ENCODE measurements at places on chromosomes 1 and 21.

- DNase-seq = no peak
Observed at GRCh38 chr1:77532641-77533040, 149.8 kb downstream of the ZZZ3 start.

DNA sequence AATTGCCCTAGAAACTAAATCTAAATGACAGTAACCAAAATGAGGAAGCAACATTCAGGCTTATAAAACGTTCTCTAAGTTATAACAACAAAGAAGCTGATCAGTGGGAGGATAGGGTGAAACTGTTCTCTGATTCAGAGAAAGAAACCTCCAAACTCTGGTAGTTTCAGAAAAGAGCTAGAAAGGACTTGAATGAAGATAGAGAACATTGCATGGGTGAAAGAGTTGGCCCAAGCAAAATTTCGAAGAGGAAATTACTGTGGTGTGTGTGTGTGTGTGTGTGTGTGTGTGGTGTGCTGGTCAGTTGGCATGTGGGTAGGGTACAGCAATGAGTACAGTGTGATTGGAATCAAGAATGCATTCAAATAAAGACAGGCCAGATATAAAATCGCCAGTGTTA lies 16.5 kb upstream of the SPAG17 start:
- no peak for DNase-seq

- no peak for DNase-seq
Observed at GRCh38 chr1:205672395-205672889, 7.9 kb downstream of the SLC45A3 start.

DNA sequence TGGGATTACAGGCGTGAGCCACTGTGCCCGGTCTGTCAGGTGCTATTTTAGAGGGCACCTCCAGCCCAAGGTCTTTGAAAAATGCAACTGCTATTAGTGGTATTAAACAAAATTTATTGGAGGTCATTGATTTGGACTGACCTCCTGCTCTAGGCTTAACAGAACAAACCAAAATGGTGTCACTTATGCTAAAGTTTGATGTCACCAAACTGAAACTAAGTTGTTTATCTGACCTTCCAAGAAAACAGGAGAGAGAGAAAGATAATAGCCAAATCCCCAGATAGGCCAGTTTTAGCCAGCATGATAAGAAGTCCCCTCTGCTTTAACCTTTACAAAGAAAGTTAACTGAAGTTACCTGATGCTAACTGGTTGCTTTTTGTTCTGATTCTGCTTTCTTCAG lies 8.1 kb upstream of the INAVA start:
- DNase-seq = no peak

GRCh38 chr1:172781513-172782140 lies 122.7 kb downstream of the FASLG start:
- peak; percentile 15 for DNase-seq

DNA sequence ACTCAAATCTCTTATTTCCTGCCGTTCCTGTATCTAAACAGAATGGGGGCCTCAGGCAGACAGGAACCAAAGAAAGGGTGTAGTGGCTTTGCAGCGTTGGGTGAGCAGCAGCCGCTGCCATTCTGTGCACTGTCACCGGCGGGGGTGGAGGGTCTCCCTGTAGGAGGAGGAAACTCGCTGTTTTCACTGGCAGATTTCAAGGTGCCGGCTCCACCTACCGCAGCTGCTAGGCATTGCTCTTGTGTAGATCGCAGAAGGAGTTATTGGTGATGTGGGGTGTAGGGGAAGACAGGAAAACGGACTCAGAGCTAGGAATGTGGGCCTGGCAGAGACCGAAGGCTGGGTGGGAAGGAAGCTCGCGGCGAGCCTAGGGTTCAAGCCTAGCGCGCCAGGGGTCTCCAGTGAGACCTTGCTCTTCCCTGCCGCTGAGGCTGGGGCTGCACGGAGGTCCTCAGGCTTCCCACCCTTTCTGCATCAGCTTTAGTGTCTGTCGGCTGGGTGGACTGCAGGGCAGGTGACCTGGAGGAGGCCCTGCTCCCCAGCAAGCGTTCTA lies 20.8 kb downstream of the ATP5PO start:
- peak; percentile 45 for DNase-seq

- DNase-seq = peak; percentile 73
Observed at GRCh38 chr1:11730429-11730891, 5.5 kb upstream of the AGTRAP start.

GRCh38 chr1:204563307-204563706 lies 47.1 kb downstream of the MDM4 start:
- DNase-seq = no peak

DNA sequence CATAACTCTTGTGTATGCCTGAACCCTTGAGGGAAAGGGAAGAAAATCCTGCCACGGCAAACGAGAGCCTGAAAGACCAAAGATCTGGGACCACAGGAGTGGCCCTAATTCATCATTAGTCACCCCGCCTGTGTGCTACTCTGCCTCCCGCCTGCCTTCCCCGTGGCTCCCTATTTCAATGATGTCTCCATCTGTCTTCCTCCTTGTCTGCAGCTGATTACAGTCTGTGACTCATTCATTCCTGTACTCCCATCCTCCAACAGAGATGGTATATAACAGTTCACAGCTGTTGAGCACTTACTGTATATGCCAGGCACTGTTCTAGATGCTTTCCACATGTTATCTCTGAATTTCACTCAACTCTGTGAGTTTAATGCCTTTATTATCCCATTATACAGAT lies 96.6 kb downstream of the SEC16B start:
- DNase-seq = no peak

DNA sequence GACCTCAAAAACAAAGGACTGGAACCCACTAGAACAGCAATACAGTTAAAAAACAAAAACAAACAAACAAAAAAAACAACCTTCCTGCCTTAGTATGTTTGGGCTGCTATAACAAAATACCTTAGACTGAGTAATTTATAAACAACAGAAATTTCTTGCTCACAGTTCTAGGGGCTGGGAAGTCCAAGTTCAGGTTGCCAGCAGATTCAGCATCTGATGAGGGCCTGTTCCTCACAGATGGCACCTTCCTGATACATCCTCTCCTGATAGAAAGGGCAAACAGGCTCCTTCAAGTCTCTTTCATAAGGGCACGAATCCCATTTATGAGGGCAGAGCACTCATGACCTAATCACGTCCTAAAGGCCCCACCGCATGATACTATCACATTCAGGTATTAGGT lies 55.9 kb downstream of the TIAM1 start:
- no peak for DNase-seq

DNA sequence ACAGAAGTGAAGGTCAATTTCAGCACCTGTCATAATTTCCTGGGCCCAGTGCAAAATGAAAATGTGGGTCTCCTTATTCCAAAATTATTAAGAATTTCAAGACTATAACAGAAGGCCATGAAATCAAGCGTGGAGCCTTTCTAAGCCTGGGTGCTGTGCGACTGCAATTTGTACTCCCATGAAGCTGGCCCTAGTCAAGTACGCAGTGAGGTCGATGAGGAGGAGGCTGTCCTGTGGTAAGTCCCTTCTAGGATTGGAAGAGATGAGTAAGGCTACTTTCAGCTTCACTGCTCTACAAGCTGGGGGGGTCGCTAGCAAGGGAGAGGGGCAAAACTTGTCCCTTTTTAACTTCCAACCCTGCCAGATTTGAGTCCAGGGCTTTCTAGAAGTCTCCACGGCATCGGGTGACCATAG lies 410 bp upstream of the NUDC start:
- DNase-seq = no peak

DNA sequence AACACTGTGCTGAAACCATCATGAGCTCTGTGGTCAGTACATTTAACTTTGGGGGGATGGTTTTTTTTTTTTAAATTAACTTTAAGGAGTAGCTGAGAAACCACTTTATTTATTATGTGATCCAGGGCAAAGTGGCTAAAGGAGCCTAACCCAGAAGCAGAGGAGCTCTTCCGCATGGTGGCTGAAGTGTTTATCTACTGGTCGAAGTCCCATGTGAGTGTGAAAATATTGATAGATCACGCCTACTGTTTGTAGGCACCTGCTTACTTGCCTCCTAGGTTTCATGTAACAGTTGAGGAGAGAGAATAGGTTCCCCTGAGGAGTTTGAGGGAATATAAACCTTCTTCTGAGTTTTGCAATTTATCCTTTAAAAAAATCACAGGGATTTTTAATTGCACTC lies 181.4 kb downstream of the ZP4 start:
- DNase-seq = no peak

- DNase-seq = no peak
Observed at GRCh38 chr1:156505679-156506298, 5.2 kb upstream of the MEF2D start.

GRCh38 chr1:9425859-9426258 lies 113.4 kb upstream of the SLC25A33 start:
- DNase-seq = peak; percentile 51

DNA sequence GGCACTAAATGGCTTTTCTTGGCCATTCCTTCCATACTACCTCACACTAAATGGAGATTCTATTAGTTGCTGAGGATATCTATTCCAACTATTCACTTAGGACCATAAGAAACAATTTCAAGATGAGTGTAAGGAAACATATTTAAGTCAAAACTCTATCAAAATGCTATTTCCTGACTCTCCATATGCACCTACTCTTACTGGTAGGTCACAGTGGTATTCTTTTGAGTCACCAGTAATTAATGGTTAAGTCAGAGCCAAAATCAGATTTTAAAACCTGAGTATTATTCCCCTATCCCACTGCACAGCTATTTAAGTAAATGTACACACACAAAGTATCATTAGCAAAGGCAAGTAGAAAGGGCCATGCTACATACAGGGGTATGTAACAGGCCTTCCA lies 50.3 kb downstream of the ARID4B start:
- DNase-seq = no peak

DNA sequence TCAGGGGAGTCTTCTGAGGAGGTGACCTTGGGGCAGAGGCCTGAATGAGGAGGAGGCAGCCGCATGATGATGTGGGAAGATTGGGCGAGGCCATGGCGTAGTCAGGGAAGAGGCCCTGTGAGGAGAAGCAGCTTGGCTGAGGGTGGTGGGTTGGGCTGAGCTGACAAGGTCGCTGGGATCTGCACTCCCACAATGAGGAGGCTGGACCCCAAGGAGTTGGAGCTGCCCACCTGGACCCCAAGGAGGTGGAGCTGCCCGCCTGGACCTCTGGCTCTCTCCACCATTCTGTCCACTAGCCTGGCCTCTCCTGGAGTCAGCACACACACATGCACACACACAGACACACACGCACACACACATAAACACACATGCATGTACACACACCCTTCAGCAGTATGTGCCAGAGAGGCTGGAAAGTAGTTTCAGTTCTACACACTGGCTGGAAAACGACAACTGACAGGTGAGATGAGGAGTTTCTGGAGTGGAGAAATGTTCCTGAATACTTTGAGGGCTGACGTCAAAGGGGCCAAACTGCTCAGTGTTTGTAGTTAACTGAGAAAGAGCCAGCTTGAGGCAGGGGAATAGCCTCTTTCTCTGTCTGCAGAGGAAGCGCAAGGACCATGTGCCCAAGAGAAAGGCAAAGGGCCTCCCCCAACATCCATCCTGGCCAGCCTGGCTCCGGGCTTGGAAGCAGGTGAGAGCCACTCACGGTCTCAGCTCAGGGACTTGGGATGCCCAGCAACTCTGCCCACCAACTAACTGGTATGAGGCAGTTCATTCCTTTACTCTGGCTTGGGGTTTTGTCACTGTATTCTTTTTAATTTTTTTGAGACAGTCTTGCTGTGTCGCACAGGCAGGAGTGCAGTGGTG lies 7.1 kb downstream of the SMPDL3B start:
- no peak for DNase-seq

GRCh38 chr1:39539252-39539790 lies 37.3 kb downstream of the PABPC4 start:
- peak; percentile 74 for DNase-seq

DNA sequence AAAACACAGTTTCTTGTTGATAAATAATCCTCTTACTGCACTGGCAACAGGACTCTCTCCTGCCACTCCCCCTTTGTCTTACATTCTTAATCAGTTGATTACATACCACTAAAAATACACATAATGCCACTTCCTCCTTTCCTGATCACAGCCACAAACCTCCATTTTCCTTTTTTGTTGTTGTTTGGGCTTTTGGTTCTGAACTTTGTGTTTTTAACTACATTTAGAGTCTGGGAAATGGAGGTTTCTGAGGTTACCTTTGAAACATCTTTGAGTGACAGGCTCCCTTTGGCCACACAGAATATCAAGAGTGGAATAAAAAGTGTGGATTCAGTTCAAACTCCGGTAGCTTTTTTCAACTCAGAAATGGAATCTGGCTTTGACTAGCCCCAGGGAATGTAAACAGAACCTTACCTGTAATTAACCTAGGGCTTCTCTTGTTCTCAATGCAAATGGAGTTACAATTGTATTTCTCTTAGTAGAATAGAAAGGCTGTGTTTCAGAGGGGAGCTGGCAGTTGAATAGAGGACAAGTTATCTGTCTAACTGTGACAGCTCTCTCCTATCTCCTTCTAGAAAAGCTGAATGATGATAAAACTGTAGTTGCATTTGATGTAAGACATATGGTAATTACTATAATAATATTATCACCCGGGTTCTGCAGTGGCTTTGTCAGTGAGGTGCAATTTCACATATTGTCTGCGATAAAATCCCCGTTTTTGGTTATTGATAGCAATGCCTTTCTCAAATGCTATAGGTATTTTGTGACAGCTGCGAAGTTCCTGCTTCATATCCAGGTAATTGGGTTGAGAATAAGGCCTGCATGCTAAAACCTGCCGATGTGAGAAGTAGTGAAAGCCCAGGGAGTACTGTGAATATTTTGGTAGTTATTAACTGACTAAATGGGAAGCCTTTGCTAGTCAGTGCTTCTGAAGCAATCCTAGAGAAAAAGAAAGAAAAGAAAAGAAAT lies 66.9 kb downstream of the ST6GALNAC5 start:
- DNase-seq = no peak

- DNase-seq = no peak
Observed at GRCh38 chr1:12585536-12585935, 32.5 kb downstream of the DHRS3 start.

GRCh38 chr1:89459081-89459480 lies 65.5 kb upstream of the LRRC8B start:
- DNase-seq = no peak

DNA sequence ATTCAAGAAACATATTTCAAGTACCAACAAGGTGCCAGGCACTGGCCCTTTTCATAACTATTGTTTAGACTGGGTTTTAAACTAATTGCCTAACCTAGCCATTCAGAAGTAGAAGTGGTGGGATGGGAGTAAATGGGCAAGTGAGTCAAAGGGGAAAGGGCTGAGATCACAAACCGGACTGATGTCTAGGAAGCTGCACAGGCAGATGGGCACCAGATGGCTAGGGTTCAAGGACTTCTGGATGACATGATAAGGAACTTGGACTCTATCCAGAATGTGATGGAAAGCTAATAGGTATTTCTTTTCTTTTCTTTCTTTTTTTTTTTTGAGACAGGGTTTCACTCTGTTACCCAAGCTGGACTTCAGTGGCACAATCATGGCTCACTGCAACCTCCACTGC lies 46.6 kb downstream of the LYST start:
- no peak for DNase-seq

GRCh38 chr1:91900562-91900961 lies 14.6 kb upstream of the TGFBR3 start:
- no peak for DNase-seq

DNA sequence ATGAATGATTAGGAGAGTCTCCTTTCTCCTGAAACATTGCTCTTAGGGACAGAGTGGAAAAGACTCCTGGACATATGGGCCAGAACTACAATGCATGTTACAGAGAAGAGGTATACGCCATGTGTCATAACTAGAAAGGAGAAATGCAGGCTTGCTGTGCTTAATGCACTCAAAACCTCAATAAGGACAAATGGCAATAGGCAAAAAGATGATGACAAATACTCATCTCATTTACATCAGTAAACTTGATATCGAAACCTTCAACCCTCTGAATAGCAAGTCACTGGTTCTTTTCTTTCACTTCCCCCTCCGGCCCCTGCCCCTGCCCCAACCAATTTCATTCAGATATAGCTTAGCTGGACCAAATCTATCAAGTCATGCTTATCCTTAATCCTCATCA lies 1.9 kb upstream of the GPR88 start:
- peak; percentile 35 for DNase-seq
